ENCODE measurements at places on chromosomes 5 and 9.

DNA sequence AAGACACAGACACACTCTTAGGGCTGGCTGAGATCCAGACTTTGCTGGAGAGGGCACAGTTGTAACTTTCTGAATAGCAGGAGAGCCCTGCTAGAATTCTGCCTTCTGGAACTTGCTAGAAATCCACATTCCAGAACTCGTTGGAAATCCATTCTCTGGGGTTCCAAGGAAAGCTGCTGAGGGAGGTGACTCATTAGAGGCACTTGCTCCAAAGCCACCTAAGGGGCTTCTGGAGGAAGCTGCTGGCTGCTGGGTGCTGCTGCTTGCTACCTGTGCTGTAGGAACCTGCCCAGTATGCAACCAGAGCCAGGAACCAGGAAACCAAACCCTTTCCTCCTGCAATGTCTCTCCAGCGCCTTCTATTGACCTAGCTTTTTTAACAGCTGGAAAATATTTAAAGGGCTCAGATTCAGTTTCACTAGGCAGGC is 4.1 kb upstream of the TLE4 start:
- no peak for DNase-seq

- no peak for DNase-seq
Measured at GRCh38 chr5:150358261-150359095, 981 bp downstream of the TCOF1 start.

DNA sequence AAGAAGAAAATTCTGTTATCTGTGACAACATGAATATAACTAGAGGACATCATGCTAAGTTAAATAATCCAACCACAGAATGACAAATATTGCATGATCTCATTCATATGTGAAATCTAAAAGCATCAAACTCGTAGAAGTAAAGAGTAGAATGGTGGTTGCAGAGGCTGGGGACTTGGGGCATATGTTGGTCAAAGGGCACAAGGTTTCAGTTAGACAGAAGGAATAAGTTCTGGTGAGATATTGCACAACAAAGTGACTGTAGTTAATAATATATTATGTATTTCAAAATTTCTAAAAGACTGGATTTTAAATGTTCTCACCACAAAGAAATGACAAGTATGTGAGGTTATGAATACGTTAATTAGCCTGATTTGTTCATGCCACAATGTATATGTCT is 24.8 kb downstream of the GRIA1 start:
- DNase-seq: no peak

- DNase-seq: no peak
Measured at GRCh38 chr5:6361101-6361500, 17.2 kb downstream of the MED10 start.

DNA sequence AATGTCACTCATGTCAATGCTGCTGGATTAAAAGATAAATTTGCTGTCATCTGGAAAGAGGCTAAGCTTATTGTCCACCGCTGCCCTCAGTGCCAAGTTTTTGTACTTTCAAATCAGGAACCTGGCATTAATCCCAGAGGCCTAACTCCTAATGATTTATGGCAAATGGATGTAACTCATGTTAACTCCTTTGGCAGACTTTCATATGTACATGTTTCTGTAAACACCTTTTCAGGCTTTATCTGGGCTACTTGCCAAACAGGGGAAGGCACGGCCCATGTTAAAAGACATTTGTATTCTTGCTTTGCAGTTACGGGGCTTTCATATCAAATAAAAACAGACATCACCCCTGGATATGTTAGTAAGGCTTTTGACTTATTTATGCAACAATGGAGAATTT is 608.0 kb upstream of the ACO1 start:
- no peak for DNase-seq

DNA sequence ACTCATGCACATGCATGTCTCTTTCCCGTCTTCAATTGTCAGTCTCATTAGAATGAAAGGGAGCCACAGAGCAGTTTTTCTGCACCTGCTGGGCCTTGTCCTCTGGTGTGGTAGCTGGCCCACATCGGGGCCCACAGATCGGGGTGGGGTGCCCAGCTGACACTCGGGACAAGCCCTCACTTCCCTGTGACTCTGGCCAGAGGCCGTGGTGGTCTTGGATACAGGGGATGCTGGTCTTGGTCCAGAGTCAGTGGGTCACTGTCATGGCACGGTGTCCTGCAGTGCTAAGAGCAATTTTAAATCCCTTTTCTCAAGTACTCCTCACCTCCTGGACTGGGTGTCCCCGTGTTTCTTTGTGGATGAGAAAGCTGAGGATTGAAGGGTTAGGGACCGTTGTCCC is 193.2 kb downstream of the CACNA1B start:
- DNase-seq: no peak

GRCh38 chr5:16565118-16565517 is 51.7 kb downstream of the RETREG1 start:
- no peak for DNase-seq

- no peak for DNase-seq
Measured at GRCh38 chr5:34858790-34859189, 19.8 kb downstream of the TTC23L start.

- DNase-seq: no peak
Measured at GRCh38 chr9:135550344-135550918, 4.5 kb downstream of the OBP2A start.

DNA sequence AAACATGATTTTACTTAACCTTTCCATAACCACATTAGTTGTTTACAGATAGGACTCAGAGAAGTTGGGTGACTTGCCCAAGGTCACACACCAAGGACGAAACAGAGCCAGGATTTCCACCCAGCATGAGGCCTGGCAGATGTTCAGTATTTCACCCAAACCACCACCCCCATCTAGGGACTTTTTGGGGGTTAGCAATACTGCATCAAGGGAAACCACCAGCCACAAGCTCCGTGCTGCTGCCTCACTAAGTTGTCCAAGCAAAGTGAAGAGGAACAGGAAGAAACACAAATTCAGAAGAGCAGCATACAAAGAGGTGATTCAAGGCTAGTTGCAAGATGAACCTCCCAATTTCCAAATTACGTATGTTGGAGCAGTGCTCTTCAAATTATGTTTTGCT is 219.6 kb upstream of the RORB start:
- DNase-seq: no peak

GRCh38 chr9:128333451-128333869 is 6.9 kb upstream of the SLC27A4 start:
- DNase-seq: no peak

GRCh38 chr5:75933489-75933888 is 149.7 kb upstream of the SV2C start:
- DNase-seq: no peak

DNA sequence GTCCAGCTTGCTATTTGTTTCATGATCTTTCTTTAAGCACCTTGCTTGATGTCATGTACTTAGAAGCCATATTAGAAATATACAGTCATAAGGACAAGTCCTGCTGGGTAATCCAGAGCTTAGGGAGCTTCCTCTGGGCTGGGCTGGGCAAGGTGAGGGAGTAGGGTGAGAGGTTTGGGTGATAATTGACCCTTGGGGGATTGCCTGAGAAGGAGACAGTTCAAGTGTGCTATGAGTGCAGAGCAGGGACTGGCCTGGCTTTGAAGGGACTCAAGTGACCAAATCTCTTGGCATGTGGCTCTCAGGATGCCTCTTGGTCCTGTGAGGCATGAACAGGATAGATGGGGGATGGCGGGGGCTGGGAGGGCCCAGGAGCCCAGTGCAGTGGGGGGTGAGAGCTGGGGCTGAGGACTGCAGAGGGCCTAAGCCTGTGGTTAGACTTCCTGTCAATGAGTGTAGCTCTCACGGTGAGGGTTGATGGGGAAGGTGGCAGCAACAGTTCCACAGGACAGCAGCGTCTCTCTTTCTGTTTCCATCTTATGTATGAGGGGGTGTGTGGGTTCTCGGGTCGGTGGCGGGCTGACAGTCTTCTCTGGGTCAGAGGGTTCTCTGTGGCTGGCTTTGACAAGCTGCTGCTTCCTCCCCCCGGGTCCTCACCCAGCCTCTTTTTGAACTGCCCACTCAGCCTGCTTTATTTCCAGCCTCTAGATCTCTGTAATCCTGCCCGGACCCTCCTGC is 53.5 kb downstream of the RGS3 start:
- DNase-seq: peak; percentile 32

GRCh38 chr5:140611020-140611521 is 21.9 kb downstream of the CD14 start:
- no peak for DNase-seq

GRCh38 chr5:88761269-88761850 is 121.6 kb downstream of the MEF2C start:
- no peak for DNase-seq

GRCh38 chr5:92409134-92409533 is 1026.0 kb upstream of the ARRDC3 start:
- no peak for DNase-seq

DNA sequence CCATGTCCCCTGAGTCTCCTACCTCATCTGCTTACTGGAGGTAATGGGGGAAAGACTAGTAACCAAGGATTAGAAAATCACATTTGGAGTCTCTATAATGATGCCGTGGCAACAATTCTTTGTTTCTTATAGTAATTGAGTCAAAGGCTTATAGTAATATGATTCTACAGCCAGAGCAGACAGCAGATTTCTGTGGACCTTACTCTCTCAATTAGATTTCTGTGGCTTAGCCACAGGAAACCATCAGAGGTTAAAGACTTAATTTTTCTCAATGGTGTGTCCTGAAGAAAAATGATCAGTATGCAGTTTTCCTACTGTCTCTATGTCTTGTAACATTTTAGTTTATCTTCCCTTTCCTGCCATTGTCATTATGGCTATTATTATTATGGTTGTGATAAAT is 59.3 kb upstream of the CD180 start:
- DNase-seq: no peak

DNA sequence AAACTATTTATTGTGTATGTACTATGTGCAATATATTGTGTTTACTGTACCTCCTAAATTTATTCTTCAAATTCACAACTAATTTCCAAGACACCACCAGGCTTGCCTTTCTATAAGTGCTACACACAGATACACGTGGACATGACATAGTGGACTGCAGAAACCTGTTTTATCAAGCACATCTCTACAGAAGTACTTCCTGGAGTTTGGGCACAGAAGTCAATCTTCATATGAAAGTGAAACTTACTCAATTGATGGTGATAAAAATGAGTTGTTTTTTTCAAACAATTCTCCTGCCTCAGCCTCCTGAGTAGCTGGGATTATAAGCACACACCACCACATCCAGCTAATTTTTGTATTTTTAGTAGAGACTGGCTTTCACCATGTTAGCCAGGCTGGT is 57.6 kb downstream of the NLN start:
- no peak for DNase-seq

GRCh38 chr5:120150770-120151169 is 313.3 kb upstream of the PRR16 start:
- DNase-seq: no peak

DNA sequence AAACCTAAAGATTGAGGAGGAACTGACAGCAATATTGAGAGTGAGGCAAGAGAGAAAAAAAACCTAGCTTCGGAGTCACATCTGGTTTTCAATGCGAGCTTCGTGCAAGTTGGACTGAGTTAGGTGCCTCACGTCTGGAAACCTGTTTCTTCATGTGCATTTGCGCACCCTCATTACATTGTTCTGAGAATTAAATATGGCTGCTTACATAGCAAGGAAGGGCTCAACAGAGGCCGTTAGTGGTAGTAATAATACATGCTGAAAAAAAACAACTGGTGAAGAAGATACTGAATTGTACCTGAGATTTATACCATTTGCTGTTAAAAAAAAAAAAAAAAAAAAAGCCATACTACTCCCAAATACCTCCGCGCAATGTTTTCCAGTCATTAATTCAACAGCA is 18.6 kb downstream of the DNAJA1 start:
- DNase-seq: no peak

GRCh38 chr5:78971998-78972397 is 13.1 kb downstream of the ARSB start:
- DNase-seq: no peak

DNA sequence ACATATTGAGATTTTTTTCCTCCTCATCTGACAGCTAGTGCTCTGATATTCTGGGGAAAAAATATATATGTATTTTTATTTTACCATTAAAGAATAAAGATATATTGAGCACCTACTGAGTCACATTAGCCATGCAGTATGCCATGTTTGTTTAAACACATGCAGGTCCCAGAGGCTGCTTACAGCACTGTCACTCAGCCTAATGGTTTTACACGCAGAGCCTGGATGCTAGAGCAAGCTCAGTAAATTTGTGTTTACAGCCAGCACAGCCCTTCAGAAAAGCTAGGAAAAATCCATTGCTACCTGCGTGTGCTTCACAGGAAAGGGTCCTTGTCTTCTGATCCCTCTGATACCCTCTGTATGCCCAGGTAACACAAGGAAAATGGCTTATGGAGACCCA is 146.2 kb downstream of the SEMA6A start:
- no peak for DNase-seq

DNA sequence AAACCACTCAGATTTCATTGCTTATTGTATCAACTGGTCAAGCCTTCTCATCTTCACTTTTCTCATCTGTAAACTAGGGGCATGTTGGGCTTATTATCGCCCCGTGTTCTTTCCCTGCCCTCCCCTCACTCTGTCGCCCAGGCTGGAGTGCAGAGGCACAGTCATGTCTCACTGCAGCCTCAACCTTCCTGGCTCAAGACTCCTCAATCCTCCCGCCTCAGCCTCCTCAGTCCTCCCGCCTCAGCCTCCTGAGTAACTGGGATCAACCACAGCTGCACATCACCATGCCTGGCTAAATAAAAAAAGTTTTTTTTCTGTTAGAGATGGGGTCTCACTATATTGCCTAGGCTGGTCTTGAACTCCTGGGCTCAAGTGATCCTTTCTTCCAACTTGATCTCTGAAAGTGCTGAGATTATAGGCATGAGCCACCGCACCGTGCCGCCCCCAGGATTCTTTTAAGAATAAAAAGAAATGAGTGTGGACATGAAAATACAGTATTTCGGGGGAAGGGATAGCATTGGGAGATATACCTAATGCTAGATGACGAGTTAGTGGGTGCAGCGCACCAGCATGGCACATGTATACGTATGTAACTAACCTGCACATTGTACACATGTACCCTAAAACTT is 2.0 kb downstream of the MAML1 start:
- no peak for DNase-seq

DNA sequence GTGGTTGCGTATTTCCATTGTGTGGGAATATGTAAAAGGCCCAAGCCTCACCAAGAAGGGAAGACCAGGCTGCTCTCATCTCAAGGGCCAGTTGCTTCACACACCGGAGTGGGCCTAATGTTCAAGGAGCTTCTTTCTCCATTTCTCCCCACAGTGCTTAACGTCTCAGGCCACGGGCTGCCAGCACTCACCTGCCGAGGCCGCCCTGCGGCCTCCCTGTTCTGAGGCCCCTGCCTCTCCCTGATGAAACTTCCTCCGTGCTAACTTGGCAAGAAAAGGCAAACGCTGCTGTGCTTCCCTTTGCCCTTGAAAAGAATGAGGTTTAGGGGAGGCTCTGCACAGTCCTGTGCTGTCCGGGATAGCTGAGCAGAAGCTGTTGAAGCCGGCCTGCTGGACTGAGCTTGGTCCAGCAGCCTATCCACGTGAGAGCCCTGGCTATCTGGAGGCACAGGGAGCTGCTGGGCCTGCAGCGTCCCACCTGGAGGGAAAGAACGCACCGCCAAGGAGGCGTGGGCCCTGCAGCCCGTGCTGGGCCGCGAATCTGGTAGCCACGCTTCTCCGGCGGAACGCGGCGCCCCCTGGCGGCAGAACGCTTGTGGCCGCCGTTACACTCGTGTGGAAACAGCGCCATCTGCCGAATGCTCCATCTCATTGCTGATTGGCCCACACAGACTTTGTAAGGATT is 73.5 kb upstream of the PRSS3 start:
- DNase-seq: peak; percentile 84

GRCh38 chr5:55347786-55348185 is 40.0 kb downstream of the MTREX start:
- DNase-seq: no peak

GRCh38 chr5:59069438-59070079 is 486.7 kb downstream of the RAB3C start:
- no peak for DNase-seq

GRCh38 chr5:58937031-58937681 is 354.3 kb downstream of the RAB3C start:
- no peak for DNase-seq
